ENCODE measurements at places on chromosomes 12 and 14.

DNA sequence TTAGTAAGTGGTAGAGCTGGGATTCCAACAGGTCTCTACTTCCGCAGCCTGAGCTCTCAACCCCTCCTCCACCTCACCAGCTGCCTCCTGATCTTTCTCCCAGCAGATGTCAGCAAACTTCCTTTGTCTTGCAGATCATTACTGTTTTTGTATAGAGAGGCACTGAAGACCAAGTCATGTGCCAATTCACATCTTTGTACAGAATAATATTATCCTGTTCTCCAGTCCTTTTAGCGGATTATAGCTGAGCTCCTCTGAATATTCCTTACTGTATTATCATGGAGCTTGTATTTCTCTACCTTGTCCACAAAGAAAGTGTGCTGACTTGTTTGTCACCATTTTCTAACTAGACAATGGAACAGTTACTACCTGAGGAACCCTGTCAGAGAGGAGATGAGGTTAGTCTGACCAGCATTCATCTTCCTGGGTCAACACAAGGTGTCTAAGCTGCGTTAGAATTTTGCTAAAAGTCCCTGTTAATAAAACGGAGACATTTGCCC is 142.3 kb upstream of the ARHGAP5 start:
- DNase-seq: peak; percentile 68

- no peak for DNase-seq
These were observed 7.1 kb upstream of the SNRPF start for GRCh38 chr12:95851606-95852005.

DNA sequence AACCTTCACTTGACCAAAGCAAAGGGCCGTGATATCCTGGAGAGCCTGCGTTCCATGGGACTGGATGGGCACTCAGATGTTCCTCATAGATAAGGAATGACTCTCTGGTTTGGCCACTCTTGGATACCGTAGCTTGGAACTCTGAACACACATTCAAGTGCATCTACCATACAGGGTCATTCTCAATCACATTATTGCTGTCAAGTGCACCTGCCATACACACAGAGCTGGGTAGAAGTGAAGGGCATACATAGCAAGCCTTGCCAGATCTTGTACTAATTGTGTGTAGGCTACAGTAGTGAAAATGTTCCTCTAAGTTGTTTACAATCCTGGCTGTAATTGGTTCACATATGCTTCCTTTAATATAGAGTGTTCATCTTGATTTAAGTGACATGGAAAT is 58.3 kb downstream of the PELI2 start:
- no peak for DNase-seq

DNA sequence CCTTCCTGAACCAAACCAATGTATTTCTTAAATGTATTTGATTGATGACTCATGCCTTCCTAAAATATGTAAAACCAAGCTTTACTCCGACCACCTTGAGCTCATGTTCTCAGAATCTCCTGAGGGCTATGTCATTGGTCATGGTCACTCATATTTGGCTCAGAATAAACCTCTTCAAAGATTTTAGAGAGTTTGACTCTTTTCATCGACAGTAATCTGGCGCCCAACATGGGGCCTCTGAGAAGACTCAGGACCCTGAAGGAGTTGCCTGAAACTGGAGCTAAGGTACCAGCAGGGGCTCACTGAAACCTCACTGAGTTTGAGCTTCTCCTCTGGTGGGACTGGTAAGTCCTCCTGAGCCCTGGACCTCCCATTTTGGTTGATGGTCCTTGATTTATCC is 17.2 kb upstream of the PSMC1 start:
- no peak for DNase-seq

DNA sequence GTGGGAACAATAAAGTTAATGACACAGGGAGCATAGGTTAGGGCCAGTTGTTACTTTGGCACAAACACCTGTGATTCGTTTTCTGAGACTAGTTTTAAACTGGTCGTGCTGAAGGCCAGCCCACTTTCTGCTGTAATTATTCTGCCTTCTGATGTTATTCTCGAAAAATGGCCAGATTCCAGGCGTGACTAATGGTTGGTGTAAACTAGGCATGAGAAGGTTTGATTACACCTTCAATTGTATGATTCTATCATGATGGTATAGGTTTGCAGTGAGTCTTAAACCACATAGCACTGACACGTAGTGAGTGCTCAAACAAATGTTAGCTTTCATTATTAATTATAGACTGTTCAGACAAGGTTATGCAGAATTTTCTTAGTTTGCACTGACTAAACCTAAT is 39.0 kb downstream of the CKB start:
- peak; percentile 19 for DNase-seq

GRCh38 chr12:100114574-100114973 is 28.1 kb downstream of the BLTP3B start:
- DNase-seq: no peak

DNA sequence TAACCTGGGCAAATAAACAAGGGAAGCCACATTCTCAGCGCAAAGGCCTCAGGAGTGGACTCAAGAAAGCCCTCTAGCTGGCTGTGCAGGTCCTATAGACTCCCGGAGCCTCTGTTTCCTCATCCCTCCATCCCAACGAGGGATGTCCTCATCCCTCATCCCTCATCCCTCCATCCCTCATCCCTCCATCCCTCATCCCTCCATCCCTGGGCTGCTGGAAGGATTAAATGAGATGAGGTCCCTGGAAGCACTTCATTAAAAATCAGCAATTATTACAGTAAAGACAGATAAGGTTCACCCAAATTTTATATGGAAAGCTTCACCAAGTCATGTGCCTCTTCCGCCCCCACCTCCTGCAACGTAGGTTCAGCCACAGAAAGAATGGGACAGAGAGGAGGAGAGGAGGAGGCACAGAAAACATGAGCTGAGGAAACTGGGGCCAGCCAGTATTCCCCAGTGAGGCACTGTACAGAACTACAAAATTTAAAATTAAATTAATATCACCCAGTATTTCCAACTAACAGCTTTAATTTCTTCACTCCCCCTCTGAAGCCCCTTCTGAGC is 4.8 kb downstream of the ITPK1 start:
- no peak for DNase-seq

DNA sequence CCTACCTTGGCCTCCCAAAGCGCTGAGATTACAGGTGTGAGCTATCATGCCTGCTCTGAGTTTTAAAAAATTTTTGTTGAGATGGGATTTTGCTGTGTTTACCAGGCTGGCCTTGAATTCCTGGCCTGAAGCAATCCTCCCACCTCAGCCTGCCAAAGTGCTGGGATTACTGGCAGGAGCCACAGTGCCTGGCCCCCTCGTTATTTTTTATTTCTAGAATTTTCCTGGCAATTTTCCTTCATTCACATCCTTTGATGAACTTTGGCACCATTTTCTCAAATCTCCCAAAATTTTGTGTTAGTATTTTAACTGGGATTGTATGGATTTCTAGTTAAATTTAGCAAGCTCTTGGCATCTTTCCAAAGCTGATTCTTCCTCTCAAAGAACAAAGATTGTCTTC is 24.6 kb upstream of the SCARB1 start:
- no peak for DNase-seq

DNA sequence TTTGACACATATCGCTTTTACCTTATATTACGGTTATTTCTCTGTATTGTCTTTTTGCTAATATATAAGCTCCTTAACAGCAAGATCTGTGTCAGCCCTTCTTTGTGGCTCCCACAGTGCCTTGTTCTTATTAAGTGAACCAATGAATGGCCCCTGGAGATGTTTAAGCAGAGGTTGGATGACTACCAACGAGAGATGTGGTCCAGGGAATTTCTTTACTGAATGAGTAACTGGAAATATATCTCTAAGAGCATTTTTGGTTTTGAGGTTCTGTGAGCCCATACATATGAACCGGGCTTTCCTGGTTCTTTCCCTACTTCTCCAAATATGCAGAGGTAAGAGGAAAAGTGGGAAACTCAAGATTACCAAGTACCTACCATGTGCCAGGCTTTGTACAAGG is 23.5 kb downstream of the CALCOCO1 start:
- DNase-seq: no peak

GRCh38 chr14:74606727-74607126 is 5.3 kb downstream of the LTBP2 start:
- DNase-seq: no peak

DNA sequence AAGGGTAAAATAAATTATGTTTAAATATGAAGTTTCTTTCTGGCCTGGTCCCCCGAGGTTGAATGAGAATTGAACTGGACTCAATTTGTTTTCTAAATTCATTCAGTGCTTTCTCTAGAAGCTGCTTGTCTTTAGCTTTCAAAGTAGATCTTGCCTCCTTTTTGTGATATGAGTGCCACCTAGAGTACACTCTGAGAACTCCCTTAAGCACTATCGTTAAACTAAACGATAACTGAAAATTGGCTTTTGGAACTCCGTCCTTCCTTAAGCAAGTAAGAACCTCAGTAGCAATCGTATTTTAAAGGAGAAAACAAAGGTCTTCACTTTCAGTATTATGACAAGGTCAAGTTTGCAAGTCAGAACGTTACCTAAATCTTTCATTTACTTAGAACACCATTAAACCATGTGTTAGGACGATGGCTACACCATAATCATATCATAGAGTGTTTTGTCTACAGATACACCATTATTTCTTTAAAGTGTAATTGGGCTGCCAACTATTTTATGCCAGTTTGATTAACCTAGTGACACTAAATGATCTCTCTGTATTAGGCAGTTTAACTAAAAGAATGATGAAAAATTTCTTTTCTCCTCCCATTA is 364.8 kb downstream of the SNAPC1 start:
- DNase-seq: peak; percentile 22

- DNase-seq: no peak
These were observed 10.4 kb downstream of the OR5AU1 start for GRCh38 chr14:21145437-21145836.

GRCh38 chr12:98109266-98109665 is 406.1 kb upstream of the TMPO start:
- DNase-seq: no peak

GRCh38 chr14:102779574-102780315 is 2.5 kb downstream of the TRAF3 start:
- DNase-seq: no peak

DNA sequence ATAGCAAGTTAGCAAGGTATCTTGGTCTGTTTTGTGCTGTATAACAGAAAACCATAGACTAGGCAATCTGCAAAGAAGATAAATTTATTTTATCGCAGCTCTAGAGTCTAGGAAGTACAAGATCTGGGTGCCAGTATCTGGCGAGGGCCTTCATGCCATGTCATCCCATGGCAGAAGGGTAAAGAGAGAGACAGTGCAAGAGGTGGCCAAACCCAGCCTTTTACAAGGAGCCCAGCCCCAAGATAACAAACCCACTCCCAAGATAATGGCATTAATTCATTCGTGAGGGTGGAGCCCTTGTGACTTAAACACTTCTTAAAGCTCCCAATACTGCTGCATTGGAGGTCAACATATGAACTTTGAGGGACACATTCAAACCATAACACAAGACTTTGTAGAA is 16.9 kb downstream of the RPS29 start:
- DNase-seq: no peak
